ENCODE measurements at places on chromosomes 5 and 9.

- no peak for DNase-seq
Observed at GRCh38 chr5:154466671-154467070, 11.4 kb downstream of the HAND1 start.

DNA sequence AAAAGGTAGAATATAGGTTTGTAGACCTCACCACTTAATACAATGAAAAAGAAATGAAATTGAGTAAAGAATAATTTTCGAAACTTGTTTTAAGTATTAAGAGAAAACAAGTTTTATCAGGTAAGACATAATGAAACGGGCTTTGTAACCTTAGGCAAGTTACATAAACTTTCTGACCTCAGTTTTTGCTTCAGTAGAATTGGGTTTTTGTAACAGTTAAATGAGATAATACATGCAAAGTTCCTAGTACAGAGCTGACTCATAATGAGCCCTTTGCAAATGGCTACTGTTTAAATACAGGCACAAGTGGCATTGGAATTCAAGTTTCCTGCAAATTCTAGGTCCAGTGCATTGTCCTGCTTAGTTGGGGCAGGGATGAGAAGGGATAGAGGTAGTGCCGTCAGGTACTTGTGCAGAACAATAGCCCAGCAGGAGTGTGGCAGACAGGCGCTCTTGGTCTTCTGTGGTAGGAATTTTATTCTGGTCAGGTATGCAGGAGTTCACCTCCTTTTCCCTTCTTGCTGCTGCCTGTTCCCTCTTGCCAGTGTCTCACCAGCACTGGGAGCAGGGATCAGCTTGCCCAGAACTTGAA, 203.8 kb downstream of the PBX3 start:
- DNase-seq = no peak

GRCh38 chr9:78985084-78985738, 586.6 kb upstream of the TLE4 start:
- DNase-seq = no peak

- DNase-seq = no peak
Observed at GRCh38 chr5:144464306-144464705, 293.6 kb downstream of the KCTD16 start.

DNA sequence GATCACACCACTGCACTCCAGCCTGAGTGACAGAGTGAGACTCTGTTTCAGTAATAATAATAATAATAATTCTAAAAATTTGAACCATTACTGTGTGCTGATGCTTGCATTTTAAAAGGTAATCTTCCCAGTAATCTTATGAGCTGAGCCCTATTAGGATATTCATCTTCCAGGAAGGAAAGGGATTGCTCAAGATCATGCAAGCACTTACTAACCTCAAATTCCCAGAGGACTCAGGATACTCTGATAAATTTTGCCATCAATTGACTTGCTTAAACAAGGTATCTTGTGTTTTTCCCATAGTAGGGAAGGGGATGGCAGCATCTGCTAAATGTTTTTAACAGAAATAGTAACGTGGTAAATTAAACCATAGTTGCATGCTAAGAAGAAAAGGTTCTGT, 176.4 kb upstream of the MRPS30 start:
- DNase-seq = no peak

- DNase-seq = no peak
Observed at GRCh38 chr9:20532584-20532983, 89.7 kb downstream of the MLLT3 start.

DNA sequence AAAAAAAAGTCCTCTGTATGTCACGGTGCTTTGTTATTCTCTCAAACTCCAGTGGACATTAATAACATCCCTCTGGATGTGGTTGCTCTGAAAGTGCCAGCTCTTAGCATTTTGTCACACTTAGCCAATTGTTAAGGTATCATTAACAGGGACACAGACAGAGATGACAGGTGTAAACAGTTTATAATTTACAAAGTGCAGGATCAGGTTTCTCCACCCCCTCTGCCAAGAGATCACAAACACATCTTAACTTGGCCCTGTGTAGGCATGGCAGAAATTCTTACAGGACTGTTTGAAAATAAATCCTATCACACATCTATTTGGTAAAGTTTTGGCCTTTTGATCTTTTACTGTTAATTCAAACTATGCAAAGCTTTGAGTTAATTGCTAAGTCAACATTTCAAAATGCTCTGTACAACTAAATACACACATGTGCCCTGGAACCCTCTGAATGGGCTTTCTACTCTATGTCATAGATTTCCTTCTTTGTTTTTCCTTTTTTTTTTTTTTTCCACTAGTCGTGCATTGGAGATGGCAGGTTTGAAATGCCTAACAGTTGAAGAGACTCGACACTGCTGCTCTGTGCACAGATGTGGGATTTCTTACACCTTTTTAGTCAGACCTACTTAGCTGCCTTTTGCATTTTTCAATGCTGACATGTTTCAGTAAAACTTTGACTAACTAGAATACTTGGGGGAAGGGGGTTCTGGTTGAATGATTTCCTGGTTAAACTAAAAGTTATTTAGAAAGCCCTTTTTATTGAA, 41.7 kb downstream of the SEMA6A start:
- no peak for DNase-seq

- DNase-seq = no peak
Observed at GRCh38 chr5:56301069-56301468, 67.9 kb upstream of the ANKRD55 start.

DNA sequence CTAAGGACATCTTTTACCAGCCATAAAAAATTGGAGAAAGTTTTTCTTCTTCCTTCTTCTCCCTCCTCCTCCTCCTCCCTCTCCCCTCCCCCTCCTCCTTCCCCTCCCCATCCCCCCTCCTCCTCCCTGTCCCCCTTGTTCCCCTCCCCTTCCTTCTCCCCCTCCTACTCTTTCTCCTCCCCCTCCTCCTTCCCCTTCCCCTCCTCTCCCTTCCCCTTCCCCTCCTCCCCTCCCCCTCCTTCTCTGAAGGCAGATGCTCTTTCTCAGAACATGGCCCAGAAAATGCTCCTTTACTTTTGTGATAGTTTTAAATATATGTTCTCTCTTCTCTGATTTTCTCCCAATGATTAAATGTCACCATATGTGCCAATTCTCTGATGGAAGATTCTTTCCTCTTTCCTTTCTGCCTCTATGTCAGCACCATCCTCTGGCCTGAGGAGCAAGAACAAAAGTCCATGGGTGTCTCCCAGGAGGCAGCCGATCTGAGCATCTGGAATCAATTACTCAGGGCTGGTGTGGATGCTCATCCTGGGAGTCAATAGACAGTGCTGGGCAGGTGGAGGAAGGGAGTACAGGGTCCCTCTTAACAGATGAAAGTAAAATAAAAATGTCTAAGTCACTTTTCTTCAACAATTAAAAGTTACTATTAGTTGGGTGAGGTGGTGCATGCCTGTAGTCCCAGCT, 63.0 kb upstream of the GNA14 start:
- DNase-seq = no peak

DNA sequence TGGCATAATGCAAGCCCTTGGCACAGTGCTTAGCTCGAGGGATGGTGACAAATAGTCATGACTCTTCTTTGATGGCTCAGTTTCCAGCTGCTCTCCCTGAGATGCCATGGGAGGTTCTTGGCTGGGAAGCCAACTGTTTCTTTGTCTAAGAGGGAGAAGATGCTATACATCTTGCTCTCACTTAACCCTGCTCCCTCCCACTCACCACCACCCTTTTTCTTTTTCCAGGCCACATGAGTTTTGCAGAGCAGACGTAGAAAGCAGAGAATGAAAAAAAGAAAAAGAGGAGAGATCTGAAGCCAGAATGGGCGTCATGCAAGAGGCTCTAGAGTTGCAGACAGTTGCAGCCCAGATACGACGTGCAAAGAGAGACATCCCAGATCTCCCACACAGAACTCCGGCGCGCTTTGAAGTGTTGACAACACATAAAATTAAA, 160.5 kb downstream of the FGF18 start:
- DNase-seq = peak; percentile 53

- DNase-seq = no peak
Observed at GRCh38 chr5:110086658-110087388, 397.1 kb downstream of the MAN2A1 start.

GRCh38 chr9:33320230-33320567, 29.9 kb downstream of the NFX1 start:
- no peak for DNase-seq

DNA sequence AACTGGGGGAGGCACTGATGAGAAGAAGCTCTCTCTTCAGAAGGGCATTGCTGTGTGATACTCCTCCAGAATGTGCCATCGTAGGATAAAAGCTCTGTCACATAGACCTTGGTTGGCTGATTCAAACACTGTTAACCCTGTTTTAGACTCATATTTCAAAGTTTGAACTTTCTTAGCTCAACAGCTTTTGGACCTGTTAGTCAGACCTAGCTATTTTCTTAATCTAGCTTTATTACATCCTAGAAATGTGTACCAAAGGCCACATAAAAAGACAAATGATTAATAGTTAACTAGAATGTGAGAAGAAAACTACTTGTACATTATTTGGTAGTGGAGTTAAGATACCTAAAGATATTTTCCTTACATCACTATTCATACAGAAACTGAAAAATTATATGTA, 4.3 kb downstream of the RHOBTB3 start:
- DNase-seq = no peak

DNA sequence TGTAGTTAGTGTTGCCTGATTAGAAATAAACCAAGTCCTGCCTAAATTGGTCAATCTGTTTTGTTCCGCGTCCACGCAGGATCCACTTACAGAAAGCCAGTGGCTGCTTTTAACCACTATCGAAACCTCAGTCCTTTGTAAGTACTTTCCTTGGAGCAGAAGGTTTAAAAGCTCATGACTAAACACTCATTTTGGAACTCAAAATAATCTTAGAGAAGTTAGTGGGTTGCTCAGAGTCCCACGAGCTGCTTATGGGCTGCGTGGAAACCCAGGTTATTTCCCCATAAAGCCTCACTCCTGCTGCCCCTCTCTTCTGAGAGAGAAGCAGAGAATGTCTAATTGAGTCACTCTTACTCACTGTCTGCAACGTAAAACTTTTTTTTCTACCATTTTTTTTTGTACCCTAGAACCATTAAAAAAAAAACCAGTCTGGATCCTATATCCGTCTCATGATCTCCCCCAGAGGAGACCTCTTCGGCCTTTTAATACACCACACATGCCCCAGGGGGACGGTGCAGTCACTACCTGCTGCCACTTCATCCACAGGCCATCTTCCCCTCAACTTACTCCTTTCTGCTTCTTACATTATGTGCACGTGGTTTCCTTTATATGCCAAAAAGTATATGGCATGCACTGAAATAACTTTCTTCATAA, 7.6 kb downstream of the BASP1 start:
- DNase-seq = no peak

DNA sequence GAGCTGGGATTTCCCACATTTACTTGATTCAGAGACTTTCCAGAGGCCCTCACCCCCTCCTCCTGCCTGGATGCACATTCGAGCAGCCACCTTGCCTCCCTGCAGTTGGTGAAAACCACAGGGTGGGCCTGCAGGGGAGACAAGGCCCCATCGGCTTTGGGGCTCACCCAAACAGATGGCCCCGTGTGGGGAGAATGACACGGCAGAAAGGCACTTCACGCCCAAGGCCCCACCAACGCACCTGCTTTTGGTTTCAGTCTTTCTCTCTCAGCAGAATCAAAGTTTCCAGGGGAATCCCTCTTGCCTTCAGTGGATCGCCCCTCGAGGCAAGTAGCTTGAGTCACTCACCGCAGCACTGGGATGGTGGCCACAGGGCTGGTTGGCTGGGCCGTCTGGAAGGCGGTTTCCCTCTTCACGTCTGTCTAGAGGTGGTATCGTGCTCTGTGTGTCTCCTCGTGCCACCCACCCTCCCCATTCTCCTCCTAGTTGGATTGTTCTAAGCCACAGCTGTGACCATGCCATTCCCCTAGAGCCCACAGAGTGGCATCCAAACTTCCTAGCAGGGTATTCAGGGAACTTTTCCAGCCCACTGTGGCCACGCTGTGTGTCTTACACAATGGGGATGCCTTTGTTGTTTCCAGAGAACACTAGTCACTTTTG, 31.8 kb downstream of the SEC61B start:
- no peak for DNase-seq

- no peak for DNase-seq
Observed at GRCh38 chr9:129352146-129352865, 174.2 kb upstream of the IER5L start.

- DNase-seq = no peak
Observed at GRCh38 chr5:52661903-52662595, 125.7 kb upstream of the ITGA1 start.

- DNase-seq = no peak
Observed at GRCh38 chr5:1420211-1421195, 24.7 kb downstream of the SLC6A3 start.

- no peak for DNase-seq
Observed at GRCh38 chr5:83255268-83255667, 177.9 kb downstream of the XRCC4 start.

DNA sequence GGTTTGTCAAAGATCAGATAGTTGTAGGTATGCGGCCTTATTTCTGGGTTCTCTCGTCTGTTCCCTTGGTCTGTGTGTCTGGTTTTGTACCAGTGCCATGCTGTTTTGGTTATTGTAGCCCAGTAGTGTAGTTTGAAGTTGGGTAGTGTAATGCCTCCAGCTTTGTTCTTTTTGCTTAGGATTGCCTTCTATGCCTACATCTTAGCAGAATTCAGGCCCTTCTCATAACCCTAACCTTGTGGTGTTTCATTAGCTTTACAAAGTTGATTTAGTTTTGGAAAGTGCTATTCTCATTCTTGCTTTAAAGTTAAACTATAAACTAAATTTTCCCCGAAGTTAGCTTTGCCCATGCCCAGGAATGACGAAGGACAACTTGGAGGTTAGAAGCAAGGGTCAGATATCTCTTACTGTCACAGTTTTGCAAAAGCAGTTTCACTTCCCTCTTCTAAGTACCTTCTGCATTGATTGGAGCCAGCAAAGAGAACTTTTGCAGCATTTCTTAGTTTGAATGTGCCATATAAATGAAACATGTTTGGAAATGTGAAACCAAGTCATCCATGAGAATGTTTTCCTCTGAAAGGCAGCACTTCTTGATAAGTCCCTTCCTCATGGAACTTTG, 274.3 kb upstream of the DMRT1 start:
- no peak for DNase-seq

- DNase-seq = peak; percentile 77
Observed at GRCh38 chr9:74496819-74497747, at the start of gene RORB. Gene RORB (plus strand): TSS chr9:74497335. CDS start chr9:74497977, 642 bp downstream.

GRCh38 chr5:123671042-123671441, 159.1 kb downstream of the CSNK1G3 start:
- no peak for DNase-seq

DNA sequence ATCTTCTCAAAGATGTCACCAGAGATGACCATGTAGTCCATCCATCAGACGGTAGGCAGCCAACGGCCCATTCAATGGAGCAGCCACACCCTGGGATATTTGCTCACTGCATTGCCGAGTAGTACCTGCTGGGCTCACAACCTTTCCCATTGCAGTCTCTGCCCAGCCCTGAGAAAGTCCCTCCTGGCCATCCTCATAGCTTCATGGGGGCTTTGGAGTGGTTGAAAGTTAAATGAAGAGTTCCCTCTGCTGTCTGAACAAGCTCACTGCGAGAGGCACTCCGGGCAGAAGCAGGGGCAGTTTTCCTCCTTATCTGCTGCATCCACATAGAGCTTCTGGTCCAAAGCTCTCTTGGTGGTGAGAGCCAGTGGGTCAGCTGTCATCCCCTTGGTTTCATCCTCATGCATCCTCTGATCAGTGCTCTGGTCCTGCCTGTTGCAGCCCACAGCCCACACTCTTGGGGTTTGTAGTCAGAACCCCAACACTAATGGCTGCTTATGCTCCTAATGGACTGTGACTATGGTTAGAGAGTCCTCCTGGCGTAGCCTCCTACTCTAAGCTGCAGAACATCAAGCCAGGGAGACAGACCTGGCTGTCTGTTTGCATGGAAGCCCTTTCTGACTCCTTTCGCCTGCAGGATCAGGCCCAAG, 23.3 kb downstream of the TNFSF8 start:
- no peak for DNase-seq

- DNase-seq = peak; percentile 53
Observed at GRCh38 chr5:38645508-38645907, 89.1 kb upstream of the LIFR start.
